HS-5 (cell line): ENCODE measurements at places on chromosomes 1 and 21.

DNA sequence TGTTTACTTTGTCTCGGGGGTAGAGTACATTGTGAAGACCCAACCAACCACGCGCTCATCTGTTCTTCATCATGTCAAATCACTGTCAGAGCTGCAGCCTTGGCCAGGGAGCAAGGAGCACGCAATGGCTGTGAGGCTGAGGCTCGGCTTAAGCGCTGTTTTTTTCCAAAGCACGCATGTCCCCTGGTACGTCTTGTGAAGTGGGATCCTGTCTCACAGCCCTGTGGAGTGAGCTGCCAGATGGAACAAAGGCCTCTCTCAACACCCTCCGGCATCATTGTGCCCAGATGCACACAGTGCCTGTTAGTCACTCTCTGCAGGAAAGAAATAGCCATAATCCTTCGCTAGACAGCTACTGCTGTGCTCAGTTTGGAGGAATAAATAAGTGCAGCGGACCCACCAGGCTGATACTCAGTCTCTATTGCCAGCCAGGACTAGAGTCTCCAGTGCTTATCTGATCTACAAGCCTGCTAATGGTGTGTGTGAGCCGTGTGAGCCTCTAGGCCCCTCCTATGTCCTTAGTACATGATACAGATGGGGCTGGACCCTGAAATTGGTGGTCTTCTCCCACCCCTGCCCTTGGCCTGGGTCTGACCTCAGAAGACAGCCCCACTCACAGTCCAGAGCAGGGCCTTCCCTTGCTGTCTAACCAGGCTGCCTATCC, 91.3 kb upstream of the COA6 start:
- no peak for DNase-seq

- peak; percentile 93 for DNase-seq
These were observed 3.0 kb upstream of the TUFT1 start for GRCh38 chr1:151537112-151537511.

GRCh38 chr1:8409106-8409505, 91.2 kb downstream of the SLC45A1 start:
- DNase-seq = no peak

- no peak for DNase-seq
These were observed 10.0 kb upstream of the C8A start for GRCh38 chr1:56844545-56845136.

GRCh38 chr1:236079703-236080102, 14.8 kb upstream of the NID1 start:
- no peak for DNase-seq

- no peak for DNase-seq
These were observed 41.9 kb downstream of the HIVEP3 start for GRCh38 chr1:41876576-41877445.

DNA sequence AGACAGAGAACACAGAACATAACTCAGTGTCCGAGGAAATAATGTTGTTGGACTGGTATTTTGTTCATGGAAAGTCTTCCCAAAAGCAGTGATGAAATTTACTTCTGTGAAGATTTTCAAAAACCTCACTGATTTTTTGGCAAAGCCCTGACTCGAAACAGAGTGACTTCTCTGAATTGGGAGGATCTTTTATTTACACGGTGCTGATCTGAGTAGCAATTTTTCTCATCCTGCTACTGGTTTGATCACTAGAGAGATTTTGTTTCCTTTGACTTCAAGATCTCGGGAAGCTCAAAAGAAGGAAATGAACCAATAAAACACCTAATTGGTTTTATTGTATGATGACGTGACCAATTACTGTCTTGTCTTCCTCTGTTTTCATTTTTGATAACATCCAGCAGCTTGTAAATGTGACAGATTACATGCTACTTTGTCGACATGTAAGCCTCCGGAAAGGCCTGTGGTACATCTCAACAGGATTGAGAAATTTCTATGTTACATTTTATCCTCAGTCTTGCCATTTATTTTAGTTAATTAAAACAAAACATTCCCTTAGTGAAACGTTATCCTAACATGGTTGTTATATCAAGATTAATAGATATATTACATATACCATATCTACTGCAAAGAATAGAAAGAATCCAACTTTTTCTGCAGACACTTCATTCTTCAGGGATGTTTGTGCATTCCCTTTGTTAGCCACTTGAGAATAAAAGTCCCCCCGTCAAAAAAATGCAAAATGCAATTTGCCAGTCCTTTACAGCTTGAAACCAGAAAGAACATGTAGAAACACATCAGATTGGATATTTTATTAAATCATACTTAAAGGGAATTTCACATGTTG, 42.8 kb upstream of the IFI44L start:
- DNase-seq = no peak

DNA sequence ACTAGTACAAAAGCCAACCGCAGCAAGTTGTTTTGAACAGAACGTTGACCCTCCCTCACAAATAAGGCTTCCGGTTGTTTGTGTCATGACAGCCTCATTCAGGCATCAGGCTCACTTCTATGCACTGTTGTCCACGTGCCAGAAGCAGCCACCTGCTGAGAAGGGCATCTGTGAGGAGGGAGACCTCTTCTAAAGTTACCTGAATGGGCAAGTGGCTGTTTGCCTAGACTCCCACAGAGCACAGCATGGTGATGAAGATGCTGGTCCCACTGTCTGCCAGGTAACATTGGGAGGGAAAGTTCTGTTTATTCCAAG, 176.1 kb downstream of the CLIC6 start:
- no peak for DNase-seq

DNA sequence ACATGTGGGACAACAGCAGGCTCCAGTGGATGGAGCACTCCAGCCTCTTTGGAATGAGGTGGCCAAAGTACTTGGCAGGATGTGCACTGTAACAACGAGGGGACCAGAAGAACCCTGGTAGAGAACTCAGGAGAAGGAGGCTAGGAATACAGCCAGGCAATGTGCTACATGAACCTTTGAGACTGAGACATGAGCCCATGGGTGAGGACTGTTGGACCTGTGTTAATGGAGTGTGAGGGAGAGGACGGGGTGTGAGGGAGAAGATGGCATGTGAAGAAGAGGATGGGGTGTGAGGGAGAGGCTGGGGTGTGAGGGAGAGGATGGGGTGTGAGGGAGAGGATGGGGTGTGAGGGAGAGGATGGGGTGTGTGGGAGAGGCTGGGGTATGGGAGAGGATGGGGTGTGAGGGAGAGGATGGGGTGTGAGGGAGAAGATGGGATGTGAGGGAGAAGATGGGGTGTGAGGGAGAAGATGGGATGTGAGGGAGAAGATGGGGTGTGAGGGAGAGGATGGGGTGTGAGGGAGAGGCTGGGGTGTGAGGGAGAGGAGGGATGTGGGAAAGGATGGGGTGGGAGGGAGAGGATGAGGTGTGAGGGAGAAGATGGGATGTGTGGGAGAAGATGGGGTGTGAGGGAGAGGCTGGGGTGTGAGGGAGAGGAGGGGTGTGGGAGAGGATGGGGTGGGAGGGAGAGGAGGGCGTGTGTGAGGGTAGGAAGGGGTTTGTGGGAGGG, 62.3 kb upstream of the ARTN start:
- no peak for DNase-seq

- no peak for DNase-seq
These were observed 233.9 kb downstream of the PTPRU start for GRCh38 chr1:29470087-29470787.

DNA sequence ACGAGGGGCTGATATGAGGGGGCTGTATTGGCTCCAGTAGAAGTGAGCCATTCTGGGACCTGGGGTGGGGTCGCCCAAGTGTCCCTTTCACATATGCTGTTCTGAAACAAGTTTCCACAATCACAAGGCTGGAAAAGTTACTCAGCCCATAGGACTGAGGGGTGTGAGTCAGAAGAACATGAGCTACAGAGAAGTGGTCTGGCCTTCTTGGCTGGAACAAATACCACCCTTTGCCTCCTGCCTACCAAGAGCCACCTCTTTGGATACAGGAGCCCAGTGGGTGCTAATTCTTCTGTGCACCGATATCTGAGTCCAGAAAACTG, 42.4 kb downstream of the MEF2D start:
- DNase-seq = no peak
